ENCODE measurements at places on chromosomes 4 and X.

- DNase-seq = no peak
Observed at GRCh38 chr4:80114732-80115265, 41.8 kb upstream of the ANTXR2 start.

GRCh38 chrX:111917591-111917990 lies 41.6 kb downstream of the TRPC5OS start:
- no peak for DNase-seq

DNA sequence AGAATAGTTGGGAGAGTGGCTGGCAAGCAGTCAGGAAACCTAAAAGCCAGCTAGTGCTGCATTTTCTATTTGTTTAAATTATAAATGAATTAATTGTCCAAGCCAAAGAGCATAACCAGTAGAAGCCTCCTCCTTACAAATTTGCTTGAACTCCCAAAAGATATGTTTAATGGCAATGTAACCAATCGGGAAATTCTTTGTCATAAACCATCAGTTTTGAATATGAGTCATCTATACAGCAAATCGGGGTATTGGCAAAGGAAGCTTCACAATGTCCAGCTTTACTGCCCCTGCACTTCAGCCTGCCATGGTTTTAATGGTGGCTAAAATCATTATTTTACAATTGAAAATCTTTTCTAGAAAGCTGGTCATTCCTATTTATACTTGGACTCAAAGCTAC lies 216.6 kb downstream of the SHROOM3 start:
- DNase-seq = peak; percentile 37

- DNase-seq = no peak
Observed at GRCh38 chr4:7817877-7818398, 121.7 kb downstream of the AFAP1 start.

DNA sequence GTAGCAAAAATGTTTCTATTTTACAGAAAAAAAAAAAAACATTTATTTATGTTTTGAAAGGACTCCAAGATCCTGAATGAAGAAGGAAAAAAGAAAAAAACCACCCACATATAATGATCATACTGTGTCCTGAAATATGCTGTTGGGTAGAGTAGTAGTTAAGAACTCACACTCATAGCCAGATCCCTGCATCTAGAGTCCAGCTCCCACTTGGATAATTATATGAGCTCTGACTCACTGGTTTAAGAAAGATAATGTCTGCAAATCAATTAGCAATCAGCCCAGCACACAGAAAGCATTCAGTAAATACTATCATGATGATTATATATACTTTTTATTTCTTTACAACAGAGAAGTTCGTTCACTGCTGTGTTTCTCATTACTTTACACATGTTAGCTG lies 46.7 kb upstream of the MXRA5 start:
- DNase-seq = no peak

GRCh38 chr4:7194251-7195140 lies 2.2 kb downstream of the SORCS2 start:
- no peak for DNase-seq

DNA sequence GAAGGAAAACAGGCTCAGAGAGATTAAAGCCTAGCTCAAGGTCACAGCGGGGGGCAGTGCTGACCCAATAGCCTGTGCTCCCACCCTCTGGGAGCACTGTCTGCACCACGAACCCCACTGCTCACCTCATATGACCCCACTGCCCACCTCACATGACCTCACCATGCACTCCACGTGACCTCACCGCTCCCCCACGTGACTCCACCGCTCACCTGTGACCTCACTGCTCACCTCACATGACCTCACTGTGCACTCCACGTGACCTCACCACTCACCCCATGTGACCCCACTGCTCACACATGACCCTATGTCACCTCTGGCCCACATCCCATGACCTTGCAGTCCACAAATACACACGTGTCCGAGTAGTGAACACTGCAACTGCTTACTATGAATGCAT lies 55.4 kb downstream of the ACOX3 start:
- DNase-seq = no peak

DNA sequence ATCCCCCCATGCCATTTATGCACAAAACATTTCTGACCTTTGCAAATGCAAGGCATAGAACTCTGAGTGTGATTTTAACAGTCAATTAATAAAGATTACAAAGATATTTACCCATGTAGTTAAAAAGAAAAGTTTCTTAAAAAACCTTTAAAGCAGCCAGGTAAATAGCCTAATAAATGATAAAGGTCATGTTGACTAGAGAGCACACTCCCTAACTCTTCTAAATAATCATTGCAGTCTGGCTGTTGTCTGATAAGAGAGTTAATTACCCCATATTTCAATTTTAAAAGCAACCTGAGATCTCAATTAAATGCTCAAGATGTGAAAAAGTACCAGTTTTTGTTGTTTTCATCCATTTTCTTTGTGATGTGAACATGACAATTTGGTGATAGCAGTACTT lies 291.5 kb upstream of the SMIM31 start:
- DNase-seq = no peak

- DNase-seq = no peak
Observed at GRCh38 chrX:19674041-19674789, 158.9 kb upstream of the MAP3K15 start.

DNA sequence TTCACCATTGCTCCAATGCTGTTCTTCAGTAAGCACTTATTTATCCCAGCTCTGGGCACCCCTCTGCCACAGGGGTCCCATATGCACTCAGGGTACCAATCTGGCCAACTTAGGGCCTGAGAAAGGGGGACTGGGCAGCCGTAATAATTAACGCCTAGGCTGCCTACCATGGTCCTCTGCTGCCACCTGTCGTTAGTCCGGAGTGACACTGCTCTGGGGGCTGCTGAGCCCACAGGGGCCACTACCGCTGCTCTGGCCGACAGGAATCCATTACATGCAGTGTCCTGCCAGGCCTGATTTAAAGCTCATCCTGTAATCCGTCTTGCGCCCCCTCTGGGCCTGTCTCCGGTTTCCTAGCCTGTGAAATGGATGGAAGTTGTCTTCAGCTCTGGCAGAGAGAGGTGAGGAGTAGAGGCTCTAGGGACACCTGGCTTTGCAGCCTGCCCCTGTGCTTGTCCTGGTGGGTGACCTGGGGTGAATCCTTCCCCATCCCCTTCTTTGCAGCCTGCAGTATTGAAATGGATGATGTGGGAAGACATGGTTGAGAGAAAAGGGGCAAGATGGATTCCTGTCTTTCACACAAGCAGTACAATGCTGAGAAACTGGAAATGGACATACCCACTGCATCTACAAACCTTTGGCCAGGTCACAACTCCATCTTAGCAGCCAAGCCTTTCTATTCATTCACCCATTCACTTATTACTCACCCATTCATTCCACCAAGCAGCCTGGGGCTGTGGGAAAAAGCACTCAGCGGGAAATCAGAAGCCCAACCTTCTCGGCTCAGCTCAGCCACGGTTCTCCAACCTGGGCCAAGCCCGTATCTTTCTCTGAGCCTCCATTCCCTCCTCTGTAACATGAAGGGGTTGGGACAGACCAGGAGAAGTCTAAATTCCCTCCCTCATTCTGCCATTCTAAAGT lies 116.3 kb upstream of the NALF2 start:
- peak; percentile 38 for DNase-seq

DNA sequence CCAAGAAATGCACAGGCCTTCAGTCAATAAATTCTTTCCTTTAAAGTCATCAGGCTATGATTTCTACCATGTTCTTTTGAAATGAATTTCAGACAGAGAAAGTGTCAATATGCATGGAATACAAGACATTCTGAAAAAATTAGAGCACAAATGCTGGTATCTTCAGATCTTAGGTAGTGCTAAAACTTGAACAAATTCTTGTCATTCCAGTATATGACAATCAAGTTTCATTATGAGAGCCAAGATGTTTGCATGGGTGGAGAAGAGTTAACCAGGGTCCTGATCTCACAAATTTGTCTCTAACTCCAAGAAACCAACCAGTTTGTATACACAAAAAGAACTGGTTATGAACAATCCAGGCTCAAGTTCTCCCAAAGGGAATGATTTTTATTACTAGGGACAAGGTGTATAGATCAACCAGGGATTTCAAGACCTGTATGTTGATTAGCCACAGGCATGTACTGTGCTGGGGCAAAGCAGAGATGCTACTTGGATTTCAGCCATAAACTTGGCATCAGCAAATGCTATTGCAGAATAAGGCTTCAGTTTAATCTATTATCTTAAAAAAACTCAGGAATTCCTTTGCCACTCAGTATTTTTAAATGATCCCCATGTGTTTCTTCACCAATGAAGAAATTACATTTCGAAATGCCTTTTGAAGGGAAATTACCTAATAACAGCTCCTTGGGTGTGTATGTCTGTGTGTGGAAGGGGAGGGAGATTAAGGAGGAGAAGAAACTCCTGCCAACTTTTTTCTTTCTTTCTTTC lies 69.7 kb downstream of the FANCB start:
- no peak for DNase-seq

DNA sequence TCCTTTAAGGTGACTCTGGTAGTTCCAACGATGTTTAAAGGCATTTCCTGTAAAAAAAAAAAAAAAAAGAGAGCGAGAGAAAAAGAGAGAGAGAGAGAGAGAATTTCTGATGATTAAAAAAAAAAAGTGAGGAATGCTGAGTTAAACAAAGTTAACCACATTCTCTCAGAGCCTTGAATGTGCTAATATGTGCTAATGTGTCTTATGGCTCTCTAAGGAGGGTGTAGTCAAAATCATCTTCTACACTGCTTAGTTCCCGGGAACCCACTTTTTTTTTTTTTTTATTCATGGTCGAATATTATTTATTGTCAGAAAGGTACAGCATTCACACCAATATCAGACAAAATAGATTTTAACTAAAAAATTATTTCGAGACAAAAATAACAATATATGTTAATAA lies 111.7 kb downstream of the SNCA start:
- peak; percentile 33 for DNase-seq

- DNase-seq = no peak
Observed at GRCh38 chrX:24662352-24662751, 15.2 kb upstream of the PCYT1B start.

- DNase-seq = peak; percentile 17
Observed at GRCh38 chr4:77465271-77465670, 140.3 kb upstream of the CXCL13 start.

GRCh38 chr4:169005453-169006099 lies 4.5 kb downstream of the CBR4 start:
- DNase-seq = no peak

- DNase-seq = no peak
Observed at GRCh38 chr4:7414046-7414445, 20.7 kb downstream of the PSAPL1 start.

Data from fibroblast of skin of back (primary cell).